ENCODE measurements at places on chromosomes 5 and 9.
A peak's percentile ranks its signal among the peaks of the same experiment; 100 is the strongest.

- no peak for DNase-seq
Measured at GRCh38 chr5:168135897-168136296, 155.5 kb upstream of the WWC1 start.

DNA sequence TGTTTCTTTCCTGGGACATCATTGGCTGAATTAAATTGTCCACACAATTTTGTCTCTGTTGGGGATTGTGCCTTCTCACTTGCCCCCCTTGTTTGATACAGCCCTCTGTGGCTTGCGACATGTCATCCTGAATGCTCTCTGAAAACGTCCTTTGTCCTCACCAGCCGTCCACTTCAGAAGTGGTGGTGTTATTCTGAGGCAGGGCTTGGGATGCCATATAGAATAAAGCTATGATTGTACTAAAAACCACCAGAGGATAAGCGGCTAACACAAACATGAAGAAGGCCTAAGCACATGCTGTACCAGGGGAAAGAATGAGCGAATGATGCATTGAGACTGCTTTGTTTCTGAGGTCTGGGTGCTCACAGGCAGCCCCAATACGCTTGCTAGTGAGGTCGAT lies 3.5 kb upstream of the SNX30 start:
- DNase-seq, result no peak

DNA sequence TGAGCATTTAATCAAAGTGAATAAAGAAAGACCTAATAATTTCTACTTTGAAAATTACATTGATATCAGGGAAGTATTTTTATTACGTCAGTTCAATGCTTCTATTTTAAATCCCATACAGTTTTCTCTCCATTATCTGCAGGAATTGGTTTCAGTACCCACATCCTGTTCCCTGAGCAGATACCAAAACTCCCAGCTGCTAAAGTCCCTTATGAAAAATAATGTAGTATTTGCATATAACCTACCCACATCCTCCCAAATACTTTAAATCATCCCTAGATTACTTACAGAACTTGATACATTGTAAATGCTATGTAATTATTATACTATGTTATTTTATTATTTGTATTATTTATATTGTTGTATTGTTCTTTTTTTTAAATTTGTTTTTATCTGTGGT lies 125.4 kb upstream of the MINAR2 start:
- DNase-seq, result no peak

DNA sequence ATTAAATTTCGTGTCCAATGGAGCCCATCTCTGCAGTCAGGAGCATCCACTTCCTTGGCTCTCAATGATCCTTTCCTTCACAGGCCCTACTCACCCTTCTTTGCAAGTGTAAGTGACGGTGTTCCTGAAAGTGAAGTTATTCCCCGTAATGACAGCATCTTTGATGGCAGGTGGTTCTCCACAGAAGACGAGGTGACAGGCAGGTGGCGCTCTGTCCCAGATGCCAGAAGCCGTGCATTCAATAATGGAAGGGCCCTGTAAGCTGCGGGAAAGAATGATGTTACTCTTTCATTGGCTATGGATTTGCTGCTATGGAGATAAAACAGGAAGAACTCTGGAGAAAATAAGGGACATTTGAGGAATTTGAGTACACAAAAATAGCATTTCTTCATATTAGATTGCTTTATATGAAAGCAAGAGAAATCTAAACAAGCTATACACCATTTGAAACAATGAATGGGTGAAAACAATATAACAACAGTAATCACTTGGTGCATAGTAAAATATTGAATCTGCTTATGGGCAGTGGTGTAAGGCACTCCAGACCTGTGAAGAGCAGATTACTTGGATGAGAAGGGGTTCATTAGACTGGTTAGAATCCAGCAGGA lies 89.9 kb upstream of the TXNDC8 start:
- peak; percentile 59 for DNase-seq

DNA sequence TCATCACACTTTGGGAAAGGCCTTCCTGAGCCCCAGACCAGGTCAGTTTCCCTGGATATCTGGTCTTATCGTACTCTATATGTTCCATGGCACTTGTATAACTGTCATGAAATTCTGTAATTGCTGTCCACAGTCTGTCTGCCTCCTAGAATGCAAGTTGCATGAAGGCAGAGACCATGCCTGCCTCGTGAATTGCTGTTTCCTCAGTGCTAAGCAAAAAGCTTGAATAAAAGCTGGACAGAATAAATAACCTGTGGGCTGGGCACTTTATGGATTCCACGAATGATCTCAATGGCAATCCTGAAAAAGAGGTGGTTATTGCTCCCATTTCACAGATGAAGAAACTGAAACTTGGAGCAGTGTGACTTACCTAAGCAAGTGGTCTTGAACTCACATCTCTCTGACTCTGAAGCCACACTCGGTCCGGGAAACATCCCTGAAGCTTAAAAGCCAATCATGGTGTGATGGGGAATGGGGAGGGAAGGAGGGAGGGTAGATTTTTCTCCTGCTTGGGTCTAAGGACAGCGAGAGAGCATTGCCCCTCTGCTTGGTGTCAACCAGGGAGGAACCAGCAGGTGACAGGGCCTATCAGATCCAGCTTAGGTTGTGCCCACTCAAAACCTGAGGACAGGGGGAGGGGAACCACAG lies 13.2 kb upstream of the LHX2 start:
- DNase-seq, result no peak

DNA sequence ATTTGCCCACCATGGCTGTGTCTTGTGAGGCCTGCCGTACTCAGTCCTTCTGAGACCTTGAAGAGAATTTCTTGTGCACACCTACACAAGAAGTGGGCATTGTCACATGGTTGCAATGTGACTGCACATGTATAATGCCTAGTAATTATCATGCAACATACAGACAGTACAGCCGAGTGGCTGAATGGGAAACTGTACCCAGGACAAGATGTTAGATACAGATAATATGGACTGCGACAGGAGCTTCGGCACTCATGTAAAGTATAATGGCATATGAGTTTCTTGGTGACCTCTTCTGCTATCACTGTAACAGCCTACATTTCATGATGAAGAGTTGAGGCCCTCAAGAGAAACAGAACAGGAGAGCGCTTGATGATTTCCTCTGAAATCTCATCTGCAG lies 4.8 kb upstream of the PRKACG start:
- no peak for DNase-seq

DNA sequence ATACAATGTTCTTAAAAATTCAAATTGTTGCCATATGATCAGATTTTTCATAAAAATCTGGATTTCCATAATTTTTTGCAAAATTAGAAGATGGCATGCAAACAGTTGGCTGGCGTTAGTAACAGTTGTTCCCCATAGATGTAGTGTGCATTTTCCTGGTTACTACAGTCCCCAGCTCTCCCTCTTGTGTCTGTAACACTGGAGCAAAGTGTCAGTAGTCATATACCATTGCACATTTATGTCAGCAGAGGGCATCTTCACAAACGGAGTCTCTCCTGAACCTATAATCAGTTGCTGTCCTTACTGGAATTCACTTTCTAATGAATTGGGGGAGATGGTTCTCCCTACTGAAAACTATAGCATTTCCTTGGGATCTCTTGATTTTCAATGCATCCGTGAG lies 44.7 kb upstream of the DMAC1 start:
- no peak for DNase-seq

DNA sequence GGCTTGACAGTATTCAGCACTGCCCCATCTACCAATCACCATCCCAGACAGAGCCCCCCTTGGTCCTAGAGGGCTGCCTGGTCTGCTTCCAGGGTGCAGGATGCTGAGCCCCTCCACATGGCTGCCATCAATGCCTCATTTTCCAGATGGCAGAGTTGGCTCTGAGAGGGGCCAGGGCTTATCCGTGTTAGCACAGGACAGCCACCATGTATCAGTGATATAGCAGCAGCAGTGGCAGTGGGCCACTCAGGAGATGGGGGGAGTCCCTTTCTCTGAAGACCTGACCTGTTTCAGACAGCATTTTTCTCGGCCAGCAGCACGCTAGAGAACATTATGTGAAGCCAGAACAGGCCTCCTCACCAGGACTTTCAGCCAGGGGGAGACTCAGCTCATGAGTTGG lies 1.6 kb upstream of the SMIM32 start:
- no peak for DNase-seq

- no peak for DNase-seq
Measured at GRCh38 chr5:37661227-37661920, 178.5 kb downstream of the GDNF start.

- DNase-seq, result no peak
Measured at GRCh38 chr5:155512329-155512728, 498.8 kb downstream of the KIF4B start.

- DNase-seq, result no peak
Measured at GRCh38 chr9:86141843-86142242, 42.5 kb upstream of the GOLM1 start.

GRCh38 chr9:75803130-75803529 lies 87.3 kb upstream of the PCSK5 start:
- no peak for DNase-seq

GRCh38 chr5:157463621-157464518 lies 3.9 kb downstream of the NIPAL4 start:
- DNase-seq, result no peak

GRCh38 chr9:110916403-110916802 lies 121.9 kb downstream of the LPAR1 start:
- no peak for DNase-seq

DNA sequence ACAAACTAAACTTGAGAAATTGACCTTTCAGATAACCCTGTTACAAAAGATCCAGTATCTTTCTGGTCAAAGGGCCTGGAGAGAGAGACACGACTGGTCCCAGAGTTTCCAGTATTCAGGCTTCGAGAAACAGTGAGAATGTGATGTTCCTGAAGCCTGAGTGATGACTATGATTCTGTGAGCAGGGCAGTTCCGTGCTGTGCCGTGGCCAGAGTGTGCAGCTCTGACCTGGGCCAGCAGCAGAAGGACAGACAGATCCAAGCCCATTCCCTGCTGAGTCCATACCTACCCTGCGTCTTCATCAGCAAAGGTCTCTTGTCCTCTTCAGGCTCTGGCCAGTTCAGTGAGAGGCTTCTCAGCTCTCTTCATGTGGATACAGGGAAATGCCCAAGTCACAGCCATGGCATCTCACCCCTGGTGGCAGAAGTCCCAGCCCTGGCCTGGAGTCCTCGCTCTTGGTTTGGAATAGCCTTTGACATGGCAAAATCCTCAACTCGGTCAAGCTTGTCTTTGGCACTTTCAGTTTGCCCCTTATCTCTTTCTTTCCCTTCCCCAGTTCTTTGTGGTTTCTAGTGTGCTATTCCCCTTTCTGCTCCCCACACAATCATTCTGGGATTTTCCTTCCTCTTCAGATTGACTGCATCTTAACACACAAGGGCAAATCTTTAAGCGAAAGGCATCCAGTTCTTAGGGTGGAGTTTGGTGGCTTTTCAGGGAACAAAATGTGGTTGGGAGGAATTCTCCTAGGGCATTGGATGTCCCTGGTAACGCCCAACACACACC lies 107.7 kb downstream of the LIFR start:
- no peak for DNase-seq

DNA sequence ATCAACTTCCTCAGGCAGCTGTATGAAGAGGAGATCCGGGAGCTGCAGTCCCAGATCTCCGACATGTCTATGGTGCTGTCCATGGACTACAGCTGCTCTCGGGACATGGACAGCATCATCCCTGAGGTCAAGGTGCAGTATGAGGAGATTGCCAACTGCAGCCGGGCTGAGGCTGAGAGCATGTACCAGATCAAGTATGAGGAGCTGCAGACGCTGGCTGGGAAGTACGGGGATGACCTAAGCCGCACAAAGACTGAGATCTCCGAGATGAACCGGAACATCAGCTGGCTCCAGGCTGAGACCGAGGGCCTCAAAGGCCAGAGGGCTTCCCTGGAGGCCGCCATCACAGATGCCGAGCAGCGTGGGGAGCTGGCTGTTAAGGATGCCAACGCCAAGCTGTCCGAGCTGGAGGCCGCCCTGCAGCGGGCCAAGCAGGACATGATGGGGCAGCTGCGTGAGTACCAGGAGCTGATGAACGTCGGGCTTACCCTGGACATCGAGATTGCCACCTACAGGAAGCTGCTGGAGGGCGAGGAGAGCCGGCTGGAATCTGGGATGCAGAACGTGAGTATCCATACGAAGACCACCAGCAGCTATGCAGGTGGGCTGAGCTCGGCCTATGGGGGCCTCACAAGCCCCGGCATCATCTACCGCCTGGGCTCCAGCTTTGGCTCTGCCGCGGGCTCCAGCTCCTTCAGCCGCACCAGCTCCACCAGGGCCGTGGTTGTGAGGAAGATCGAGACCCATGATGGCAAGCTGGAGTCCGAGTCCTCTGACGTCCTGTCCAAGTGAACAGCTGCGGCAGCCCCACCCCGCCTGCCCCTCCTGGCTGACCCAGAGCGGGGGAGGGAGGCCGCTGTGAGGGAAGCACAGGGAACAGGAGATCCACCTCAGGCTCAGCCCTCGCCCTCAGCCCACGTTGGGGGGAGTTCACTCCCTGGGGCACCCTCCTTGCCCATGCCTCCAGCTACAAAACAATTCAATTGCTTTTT lies 84.0 kb downstream of the SEC61B start:
- no peak for DNase-seq

GRCh38 chr5:179422213-179422855 lies 77.1 kb upstream of the ADAMTS2 start:
- DNase-seq, result no peak

- DNase-seq, result no peak
Measured at GRCh38 chr9:95225076-95225725, 92.3 kb downstream of the FANCC start.

GRCh38 chr5:150848271-150848670 lies 1.9 kb downstream of the IRGM start:
- no peak for DNase-seq

DNA sequence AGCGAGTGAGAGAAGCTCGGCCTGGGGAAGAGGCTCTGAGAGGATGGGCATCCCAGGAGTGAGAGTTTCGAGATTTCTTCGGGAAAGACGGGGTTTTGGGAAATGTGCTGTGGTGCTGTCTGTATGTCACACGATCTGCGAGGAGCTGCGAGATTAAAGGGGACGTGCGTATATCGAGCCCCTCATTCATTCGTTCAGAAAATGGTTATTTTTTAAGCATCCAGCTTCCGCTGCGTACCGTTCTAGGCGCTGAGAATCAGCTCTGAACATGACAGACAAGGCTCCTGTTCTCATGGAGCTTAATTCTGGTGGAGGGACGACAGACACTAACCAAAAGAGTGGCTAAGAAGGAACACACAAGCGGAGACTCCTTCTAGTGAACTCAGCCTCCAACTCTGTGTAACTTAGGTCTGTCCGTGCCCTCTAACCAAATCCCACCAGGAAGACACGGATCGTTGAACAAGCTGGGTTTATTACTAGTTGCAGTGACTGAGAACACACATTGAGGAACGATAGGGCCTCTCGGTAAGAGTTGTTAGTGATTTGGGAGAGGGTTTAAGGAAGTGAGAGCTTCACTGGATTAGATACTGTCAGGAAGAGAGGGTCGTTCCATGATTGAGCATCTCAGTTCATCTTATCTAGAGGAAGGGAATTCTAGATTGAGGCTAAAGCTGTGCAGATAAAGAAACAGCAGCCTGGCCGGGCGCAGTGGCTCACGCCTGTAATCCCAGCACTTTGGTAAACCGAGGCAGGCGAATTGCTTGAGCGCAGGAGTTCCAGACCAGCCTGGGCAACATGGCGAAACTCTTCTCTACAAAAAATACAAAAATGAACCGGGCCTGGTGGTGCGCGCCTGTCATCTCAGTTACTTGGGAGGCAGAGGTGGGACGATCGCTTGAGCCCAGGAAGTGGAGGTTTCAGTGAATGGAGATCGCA lies 1.0 kb upstream of the FBXW11 start:
- DNase-seq, result no peak

- peak; percentile 79 for DNase-seq
Measured at GRCh38 chr5:79857714-79858409, 133.2 kb downstream of the MTX3 start.

All from femur (tissue), 1 donor.